Omental fat pad (tissue), 4 donors: ENCODE measurements at places on chromosomes 5 and 9. TPM values are rescaled to one million over a fixed set of nuclear protein-coding genes. Genes with fewer than 3 reads are reported as not detected.

The LIFR gene
- total RNA-seq = 95.9 TPM

The CARD6 gene
- 37.0 TPM for total RNA-seq

The FBLL1 gene
- 0.46 TPM for total RNA-seq

The SOX30 gene
- not detected for total RNA-seq

The SH3RF2 gene
- 3.2 TPM for total RNA-seq

The PALM2AKAP2 gene
- 38.4 TPM for total RNA-seq

The MOB3B gene
- 11.5 TPM for total RNA-seq

The PRUNE2 gene
- 13.4 TPM for total RNA-seq

The ECM2 gene
- 51.0 TPM for total RNA-seq

The PAPPA gene
- total RNA-seq = 12.9 TPM

The ELAVL2 gene
- 0.84 TPM for total RNA-seq
